HT1080 (cell line): ENCODE measurements at places on chromosomes 7 and 10.

DNA sequence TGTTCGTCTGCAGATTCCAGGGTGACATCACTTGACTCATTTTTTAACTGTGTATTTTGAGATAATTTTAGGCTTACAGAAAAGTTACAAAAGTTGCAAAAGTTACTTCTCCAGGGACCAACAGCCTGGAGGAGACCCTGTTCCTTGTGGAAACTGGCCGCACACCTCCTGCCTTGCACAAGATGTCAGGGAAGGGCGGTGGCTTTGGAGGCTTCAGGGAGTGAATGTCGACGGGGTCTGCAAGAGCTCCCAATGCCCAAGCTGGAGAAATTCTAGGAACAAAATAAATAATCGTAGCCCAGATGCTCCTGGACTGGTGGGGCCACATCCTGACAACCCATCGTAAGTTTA, 62.2 kb upstream of the FAM20C start:
- DNase-seq: no peak

- DNase-seq: no peak
These were observed 194.3 kb downstream of the CCDC3 start for GRCh38 chr10:12807096-12807755.

- no peak for DNase-seq
These were observed 132.8 kb downstream of the DYNC1I1 start for GRCh38 chr7:95905167-95905566.

- peak; percentile 81 for DNase-seq
These were observed 316.8 kb upstream of the STEAP1 start for GRCh38 chr7:89837515-89837914.

DNA sequence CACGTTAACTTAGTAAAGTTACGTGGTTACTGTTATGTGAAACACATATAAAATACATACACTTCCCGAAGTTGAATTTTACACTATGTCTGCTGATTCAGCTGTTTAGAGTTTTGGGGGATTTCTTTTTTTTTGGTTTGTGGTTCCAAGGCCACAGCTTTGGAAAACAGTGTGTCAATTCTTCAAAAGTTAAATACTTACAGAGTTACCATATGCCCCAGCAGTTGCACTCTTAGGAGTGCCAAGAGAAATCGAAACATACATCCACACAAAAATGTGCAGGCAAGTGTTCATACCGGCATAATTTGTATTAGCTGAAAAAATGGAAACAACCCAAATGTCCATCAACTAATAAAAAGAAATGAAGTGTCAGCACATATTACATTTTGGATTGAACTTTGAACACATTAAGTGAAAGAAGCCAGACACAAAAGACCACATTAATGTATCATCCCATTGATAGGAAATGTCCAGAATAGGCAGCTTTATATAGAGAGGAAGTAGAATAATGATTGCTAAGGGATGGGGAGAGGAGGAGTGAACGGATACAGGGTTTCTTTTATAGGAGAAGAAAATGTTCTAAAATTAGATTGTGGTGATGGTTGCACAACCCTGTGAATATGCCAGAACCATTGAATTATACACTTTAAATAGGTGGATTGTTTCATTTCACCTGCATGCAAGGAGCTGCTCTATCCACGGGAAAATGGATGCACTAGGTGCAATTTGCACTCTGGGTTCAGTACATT, 17.6 kb downstream of the APBB1IP start:
- no peak for DNase-seq

GRCh38 chr10:104041891-104042535, 43.7 kb downstream of the COL17A1 start:
- no peak for DNase-seq

DNA sequence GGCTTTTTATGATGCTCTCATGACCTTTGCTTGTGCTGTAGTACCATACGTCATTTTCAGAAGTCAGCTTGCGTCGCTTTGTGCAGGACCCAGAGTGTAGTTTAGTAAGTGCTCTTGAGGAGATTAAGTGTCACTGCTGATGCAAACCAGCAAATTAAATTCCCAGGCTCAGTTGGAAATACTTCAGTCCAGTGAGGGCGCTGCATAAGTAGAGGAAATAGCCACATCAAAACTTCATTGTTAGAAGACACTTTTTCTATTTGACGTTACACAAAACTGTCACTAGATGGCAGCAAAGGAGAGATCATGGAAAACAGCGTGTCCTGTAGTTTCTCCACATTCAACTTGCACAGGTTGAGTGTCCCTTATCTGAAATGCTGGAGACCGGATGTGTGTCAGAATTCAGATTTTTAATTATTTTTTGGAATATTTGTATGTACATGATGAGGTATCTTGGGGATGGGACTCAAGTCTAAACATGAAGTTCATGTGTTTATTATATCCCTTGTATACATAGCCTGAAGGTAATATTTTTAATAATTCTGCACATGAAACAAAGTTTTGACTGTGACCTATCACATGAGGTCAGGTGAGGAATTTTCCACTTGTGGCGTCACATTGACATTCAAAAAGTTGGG, 7.9 kb downstream of the ZNF22 start:
- DNase-seq: peak; percentile 88

DNA sequence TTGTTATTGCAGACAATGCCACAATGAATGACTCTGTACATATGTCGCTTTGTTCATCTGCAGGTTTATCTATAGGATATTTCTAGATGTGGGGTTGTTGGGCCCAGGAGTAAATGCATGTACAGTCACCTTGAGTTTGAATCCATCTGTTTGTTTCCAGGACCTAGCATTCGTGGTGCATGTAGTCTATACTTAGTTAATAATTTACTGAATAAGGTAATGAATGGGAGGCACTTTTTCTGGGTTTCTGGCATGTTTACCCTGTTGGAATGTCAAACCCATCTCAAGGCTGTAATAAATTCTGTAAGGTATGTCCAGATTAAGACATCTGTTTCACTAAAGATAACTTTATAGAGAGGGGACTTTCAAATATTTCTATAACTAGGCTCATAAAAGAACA, 23.5 kb downstream of the HECTD2 start:
- no peak for DNase-seq

- DNase-seq: peak; percentile 59
These were observed 322.8 kb upstream of the SORCS1 start for GRCh38 chr10:107487284-107487683.

DNA sequence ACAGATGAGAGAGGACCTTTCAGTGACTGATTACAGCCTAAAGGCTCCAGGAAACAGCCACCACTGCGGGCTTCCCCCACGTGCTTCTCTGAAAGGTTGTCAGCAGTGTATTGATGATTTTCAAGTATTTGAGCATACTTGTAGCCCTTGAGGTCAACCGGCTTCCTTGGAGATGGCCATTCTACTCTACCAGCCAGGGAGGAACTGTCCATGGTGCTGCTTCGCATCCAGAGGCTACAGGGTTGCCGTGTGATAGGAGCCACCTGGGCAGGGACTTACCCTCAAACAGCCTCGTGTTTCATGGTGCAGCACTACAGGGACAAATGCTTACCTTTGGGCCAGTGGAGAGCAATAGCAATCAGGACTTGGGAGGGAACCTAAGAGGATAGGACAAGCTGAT, 179.5 kb downstream of the DPP6 start:
- no peak for DNase-seq

- no peak for DNase-seq
These were observed 173.0 kb upstream of the RHEB start for GRCh38 chr7:151692721-151693120.

GRCh38 chr7:16063716-16064675, 357.3 kb downstream of the CRPPA start:
- DNase-seq: no peak

DNA sequence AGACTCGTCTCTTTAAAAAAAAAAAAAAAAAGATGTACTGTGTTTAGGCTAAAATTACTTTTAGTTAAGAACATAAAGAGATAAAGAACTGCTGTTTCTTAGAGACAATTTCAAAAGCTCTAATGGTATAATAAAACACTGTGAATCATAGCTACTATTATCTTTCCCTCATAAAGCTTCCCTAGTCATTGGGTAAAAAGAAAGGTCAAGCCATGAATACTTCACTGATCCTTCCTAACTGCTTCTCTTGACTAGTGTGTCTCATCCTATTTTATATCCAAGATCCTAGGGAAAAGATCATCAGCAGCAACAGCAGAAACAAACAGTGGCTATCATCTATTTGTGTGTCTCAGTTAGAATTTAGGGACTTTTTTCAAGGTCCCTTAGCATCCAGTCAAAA, 10.5 kb downstream of the YME1L1 start:
- DNase-seq: no peak

DNA sequence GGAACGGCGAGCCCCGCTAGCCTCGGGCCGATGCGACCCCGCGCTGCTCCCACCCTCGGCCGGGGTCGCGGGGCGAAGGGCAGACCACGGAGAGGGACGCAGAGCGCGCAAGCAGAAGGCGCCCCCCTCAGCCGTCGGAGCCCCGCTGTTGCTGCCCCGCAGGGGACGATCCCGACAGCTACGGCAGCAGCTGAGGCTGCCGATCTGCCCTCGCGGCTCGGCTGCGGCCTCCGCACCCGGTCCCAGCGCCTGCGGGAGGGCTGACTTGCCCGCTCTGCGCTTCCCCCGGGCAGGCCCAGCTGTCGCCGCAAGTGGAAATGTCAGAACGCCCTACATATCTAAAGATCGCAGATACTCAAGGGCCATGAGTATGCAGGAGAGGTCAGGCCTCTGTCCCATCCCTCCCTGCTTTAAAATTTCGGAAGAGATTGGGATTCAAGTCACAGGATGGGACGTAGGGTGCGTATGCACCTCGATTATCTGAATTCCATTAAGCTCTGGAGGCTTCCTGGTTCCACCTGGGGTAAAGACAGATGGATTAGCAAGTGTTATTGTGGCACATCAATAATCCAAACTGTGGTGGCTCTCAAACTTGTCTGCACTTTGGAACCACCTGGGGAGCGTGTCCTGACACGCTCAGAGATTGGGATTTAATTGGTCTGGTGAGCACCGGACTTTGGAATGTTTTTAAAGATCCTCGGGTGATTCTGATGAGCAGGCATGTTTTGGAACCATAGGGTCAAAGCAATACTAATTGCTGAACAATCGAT, at the start of gene CRPPA:
Gene CRPPA, minus strand, starts transcription at position 206 of the 770 bp plus-strand sequence. CDS start 216 bp downstream, outside the sequence.
- DNase-seq: no peak

DNA sequence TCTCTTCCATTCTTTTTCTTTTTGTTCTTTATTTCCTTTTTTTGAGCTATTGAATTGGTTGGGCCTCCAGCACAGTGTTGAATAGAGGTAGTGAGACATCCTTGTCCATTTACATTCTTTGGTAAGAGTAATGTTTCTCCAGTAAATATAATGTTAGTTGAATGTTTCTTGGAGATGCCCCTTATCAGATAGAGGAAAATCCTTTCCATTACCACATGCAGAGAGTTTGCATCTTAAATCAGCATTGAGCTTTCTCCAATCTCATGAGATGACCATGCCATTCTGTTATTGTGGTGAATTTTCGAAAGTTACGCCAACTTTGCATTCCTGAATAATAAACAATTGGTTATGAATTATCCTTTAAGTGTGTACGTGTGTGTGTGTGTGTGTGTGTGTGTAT, 127.7 kb downstream of the DNAH11 start:
- DNase-seq: no peak

GRCh38 chr7:74212661-74213060, 2.9 kb downstream of the LAT2 start:
- no peak for DNase-seq
